ENCODE measurements at places on chromosomes 12 and 14. TPM values are rescaled to one million over a fixed set of nuclear protein-coding genes. Genes with fewer than 3 reads are reported as not detected.
A peak's percentile ranks its signal among the peaks of the same experiment; 100 is the strongest.

AQP5 gene
- 1.3 TPM for total RNA-seq

DPPA3 gene
- total RNA-seq, result not detected

GALNT8 gene
- 0.13 TPM for total RNA-seq

KSR2 gene
- not detected for total RNA-seq

DNAJC22 gene
- total RNA-seq, result 0.26 TPM

TPH2 gene
- not detected for total RNA-seq

- peak; percentile 32 for DNase-seq
Measured at GRCh38 chr12:122282061-122282460, 15.8 kb upstream of the VPS33A start.

DNA sequence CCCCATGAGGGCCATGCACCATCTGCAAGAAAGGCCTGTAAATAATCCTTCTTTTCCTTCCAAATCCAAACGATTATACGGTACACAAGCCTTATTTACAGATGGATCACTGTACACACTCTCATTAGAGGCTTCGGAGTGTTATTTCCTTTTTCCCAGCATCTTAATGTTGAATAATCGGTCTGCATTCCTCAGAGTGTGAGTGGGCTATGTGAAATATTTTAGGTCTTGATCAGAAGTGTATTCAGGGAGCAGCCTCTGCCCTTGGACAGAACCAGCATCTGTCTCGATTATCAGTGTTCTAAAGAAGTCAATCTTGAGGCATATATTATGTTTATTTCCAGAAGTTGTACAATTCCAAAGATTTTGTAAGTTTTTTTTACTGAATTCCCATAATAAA, 340.6 kb downstream of the SEC23A start:
- DNase-seq, result no peak

DNA sequence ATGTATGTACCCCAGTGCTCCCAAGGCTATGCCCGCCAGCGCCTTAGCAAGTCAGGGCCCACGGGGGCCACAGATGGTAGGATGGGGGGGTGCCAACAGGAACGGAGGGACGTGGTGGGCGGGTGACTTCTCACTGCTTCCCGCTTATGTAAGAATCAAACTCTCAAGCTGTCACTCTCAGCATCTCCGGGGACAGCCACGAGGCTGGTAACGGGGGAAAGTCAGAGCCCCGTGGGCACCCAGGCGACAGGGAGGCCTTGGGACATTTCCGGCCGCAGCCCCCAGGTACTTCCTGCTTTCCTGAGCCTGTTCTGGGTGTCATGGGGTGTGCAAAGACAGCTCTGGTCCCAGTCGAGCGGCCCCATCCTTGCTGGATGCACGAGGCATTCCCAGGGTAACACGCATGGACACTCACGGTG, 59.3 kb downstream of the TESC start:
- DNase-seq, result no peak

DNA sequence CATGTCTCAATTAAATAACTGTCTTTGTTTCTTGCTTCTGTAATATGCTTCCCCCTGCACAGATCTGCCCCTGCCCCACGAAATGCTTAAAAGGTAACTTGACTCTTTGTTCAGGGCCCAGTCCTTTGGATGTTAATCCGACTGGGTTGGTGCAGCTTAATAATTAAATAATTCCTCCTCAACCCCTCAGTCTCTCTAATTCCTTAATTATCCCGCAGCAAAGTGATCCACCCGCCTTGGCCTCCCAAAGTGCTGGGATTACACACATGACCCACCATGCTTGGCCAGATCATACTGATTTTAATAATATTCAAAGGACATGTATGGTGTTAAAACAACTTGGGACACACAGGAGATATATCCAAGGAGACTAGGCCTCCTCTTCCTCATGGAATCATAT, 18.2 kb upstream of the ANAPC7 start:
- DNase-seq, result no peak

- no peak for DNase-seq
Measured at GRCh38 chr12:120972870-120973543, 5.3 kb upstream of the HNF1A start.

GRCh38 chr14:50964683-50965390, 20.6 kb upstream of the PYGL start:
- peak; percentile 93 for DNase-seq

- DNase-seq, result no peak
Measured at GRCh38 chr14:89165189-89166181, 251.5 kb downstream of the FOXN3 start.

All from bronchial epithelial cell (primary cell).